ENCODE measurements at places on chromosomes 16 and 17. TPM values are rescaled to one million over a fixed set of nuclear protein-coding genes. Genes with fewer than 3 reads are reported as not detected.

GRCh38 chr17:40224718-40225550 lies 5.8 kb downstream of the WIPF2 start:
- no peak for DNase-seq

GRCh38 chr17:71412803-71413202 lies 708.0 kb upstream of the SOX9 start:
- no peak for DNase-seq

GRCh38 chr17:64441772-64442540 lies 7.0 kb upstream of the MILR1 start:
- DNase-seq: peak; percentile 29

- peak; percentile 81 for DNase-seq
These were observed 496 bp downstream of the EZH1 start for GRCh38 chr17:42744283-42744805.

- no peak for DNase-seq
These were observed 176.3 kb upstream of the ASIC2 start for GRCh38 chr17:33469421-33469820.

DNA sequence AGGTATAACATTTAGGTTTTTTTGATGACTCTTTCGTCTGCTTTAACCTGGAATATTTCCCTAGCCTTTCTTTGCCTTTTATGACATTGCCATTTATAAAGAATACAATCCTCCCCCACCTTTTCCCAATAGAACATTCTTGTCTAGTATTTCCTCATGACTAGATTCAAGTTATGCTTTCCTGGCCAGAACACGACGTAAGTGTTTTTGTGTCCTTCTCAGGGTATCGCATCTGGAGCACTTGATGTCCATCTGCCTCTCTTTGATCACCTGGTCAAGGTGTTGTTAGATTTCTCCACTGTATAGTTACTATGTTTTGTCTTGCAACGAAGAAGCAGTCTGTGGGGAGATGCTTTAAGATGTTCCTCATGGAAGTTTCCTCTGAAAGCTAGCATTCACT lies 87.4 kb downstream of the MSI2 start:
- no peak for DNase-seq

DNA sequence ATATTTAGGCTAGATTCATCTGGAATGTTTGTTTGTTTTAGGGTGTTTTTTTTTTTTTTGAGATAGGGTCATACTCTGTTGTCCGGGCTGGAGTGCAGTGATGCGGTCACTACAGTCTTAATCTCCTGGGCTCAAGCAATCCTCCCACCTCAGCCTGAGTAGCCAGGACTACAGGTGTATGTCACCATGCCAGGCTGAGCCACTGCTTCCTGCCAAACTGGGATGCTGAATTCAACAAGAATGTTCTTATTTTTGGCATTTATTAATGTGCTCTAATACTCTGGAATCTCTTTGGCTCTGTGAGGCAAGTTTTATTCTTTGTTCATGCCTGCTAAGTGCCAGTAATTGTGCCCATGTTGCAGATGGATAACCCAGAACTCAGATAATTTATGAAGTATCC lies 21.5 kb downstream of the SP2 start:
- DNase-seq: no peak

DNA sequence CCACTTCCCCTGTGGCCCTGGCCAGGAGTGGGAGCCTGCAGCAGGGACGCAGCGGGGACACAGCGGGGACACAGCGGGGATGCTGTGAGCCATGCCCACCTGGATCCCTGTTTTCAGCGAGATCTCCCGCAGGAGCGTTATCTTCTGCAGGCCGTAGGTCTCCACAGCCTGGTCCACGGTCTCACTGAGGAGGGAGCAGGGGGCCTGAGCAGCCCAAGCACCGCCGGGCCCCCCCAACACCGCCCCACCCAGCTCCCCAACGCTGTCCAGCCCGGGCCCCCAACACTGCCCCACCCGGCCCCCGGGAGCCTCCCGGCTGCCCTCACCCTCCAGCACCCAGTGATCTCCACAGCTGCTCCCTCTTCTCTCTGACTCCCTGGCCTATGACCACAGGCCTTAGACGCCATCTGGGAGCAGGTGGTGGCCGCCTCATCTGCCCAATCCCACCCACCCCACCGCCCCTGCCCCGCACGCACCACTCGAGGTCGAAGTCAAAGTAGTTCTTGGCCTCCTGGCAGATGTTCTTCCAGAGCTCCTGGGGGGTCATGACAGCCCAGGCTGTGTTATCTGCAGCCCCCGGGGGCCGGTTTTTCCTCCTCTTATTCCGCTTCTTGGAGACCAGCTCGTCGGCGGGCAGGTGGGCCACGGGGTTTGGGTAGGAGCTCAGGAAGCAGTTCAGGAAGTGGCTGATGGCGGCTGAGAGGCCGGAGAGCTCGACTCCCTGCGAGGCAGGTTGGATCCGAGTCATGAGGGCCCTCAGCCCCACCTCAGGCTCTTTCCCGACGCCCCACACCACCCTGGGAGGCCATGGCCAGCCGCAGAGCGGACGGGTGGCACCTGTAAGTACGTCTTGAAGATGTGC lies 17.0 kb downstream of the CLUH start:
- no peak for DNase-seq

DNA sequence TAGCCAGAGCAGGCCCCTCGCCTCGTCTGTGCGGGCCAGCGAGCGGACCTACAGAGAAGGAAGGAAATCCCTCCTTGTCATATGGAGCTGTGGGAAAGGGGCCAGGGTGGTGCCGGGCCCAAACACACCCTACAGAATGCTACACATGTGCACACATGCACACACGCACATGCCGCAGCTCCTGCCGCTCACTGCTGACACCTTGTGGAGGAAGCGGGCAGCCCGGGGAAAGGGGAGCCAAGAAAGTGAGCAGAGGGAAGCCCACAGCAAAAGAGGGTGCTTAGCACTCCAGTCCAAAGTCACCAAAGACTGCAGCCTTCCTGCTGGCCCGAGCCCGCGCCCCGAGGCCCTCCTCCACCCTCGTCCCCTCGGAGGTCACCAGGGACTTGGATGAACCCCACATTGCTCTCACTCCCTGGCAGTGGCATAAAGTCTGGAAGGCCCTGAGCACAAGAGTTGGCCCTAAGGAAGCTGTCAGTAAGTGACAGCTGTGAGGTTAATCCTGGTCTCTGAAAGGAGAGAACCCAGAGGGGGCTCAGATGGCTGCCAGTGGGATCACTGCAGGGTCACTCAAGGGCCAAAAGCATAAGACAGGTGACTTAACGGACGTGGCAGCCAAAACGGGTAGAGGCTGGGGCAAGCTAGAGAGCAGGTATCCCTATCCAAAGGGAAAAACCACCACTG lies 68.2 kb downstream of the MYO18A start:
- peak; percentile 70 for DNase-seq

DNA sequence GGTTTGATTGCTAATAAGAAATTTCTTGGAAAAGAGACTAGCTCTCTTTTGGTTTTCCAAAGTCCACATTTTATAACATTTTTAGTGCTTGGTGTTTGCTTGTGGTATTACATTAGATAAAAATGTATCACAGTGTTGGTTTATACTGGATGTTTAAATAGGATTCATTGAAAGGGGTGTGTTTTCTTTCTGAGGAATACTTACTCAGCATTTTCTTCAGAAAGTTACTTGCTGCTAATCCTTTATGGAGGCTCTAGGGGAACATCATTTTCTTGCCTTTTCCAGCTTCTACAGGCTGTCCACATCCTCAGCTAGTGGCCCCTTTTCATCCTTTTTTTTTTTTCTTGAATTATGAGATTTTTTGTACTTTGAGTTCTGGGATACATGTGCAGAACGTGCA lies 834 bp upstream of the KRT39 start:
- no peak for DNase-seq

- DNase-seq: no peak
These were observed 573 bp upstream of the CDK10 start for GRCh38 chr16:89685916-89686315.

- no peak for DNase-seq
These were observed 58.5 kb downstream of the LMF1 start for GRCh38 chr16:912322-912683.

KRT25 gene
- total RNA-seq: not detected

CRHR1 gene
- not detected for total RNA-seq

KRT32 gene
- not detected for total RNA-seq

UTS2R gene
- not detected for total RNA-seq

ZNF771 gene
- total RNA-seq: 4.4 TPM
